ENCODE measurements at places on chromosomes 1 and 21.

- DNase-seq: no peak
Observed at GRCh38 chr1:201345081-201345355, 32.5 kb downstream of the TNNT2 start.

- DNase-seq: no peak
Observed at GRCh38 chr1:4745560-4745959, 91.2 kb downstream of the AJAP1 start.

DNA sequence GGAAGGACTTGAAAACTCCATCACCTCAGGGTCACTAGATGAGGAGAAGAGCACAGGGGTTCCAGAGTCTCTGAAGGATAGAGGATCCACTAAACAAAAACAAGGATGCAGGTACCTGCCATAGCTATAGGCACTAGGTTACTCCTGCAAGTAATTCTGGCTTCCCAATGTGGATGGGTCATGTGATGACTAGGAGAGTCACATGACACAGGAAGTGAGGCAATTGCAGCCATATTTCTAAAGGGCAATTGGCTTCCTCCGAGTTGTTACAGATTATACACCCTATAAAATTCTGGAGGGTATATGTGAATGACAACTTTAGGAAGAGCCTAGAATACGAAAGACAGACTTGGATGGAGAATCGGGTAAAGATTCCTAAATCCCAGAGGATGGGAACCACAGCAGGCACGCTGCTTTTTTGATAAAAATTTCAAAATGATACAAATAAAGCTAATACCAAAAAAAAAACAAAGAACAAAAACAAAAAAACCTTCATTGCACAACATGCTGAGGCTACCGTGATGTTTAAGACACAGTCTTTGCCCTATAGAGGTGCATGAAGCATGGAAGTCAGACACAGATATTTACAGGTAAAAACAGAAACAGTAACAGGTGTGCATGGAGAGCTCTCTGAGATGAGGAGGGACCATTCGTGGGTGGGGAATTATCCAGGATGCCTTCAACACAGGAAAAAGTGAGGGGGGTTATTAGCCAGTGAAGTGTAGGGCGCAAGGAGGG is 10.5 kb downstream of the MTX1 start:
- DNase-seq: no peak

DNA sequence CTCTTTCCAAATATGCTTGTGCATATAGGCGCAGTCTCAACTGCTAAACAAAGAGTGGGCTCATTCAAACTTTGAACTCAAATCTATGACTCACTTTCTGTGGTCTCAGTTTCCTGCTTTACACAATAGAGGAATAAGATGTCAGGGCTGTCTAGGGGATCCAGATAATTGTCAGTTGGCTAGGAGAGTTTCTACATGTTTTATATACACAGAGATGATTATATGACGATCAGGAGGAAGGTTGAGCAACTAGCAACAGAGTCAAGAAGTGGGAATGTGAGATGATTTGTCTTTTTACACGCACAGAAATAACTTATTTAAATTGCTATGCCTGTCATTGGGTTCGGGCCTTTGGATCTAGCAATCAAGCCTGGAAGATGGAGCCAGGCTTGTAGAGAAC is 299.4 kb upstream of the LYPLAL1 start:
- DNase-seq: no peak

DNA sequence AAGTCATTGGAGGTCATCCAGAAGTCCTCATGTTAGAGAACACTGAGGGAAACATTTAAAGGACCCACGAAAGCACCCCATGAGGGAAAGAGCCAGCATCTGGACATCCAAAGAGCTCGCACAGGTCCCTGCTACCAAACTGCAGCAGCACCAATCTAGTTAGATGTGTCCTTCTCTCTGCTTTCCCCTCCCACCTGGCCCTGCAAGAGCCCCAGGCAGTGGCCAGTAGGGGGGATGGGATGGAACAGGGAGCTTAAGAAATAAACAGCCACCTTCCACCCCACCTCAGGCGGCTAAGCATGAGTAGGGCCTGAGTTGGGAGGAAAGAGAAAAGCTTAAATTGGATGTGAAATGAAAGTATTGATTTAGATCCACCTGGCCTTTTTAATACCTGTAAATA is 175.9 kb upstream of the KCND3 start:
- no peak for DNase-seq

DNA sequence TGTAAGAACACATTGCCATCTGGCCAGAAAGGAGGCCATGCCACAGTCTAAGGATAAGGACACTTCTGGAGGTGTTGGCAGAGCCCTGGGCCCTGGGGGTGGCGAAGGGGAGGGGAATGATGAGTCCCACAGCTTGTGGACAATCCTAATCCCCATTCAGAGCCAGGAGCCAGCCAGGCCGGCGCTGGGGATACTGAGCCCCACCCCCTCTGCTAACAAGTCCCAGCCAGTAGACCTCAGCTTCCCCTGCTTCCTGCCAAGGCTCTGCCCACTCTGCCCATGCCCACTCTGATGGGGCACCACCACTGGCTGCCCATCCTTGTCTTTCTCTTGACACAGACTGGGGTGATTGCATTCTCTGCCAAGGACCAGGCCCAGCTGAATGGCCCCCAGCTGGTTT is 71.9 kb downstream of the NAV1 start:
- DNase-seq: no peak
